ENCODE measurements at places on chromosomes 12 and 14.

GRCh38 chr12:62711631-62712241 lies 223.2 kb downstream of the PPM1H start:
- no peak for DNase-seq

GRCh38 chr14:92492258-92492657 lies 21.3 kb upstream of the RIN3 start:
- no peak for DNase-seq

DNA sequence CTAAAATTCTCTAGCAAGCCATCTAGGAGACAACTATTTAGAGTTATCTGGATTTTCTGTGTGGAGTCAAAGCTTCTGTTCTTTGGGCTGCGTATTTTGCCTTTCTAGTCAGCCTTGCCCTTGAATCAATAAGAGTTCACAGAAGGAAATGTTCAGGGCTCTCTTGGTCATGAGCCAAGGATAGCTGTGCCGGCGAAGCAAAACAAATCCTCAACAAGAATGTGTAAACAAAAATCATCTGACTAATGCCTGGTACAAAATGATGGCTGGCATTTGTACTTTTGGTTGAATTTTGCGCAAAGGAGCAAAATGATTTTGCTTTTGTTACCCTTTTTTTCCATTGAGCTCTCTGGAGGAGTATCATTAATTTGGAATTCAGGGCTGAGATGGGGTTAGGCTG lies 171.1 kb downstream of the DACT1 start:
- DNase-seq = no peak

DNA sequence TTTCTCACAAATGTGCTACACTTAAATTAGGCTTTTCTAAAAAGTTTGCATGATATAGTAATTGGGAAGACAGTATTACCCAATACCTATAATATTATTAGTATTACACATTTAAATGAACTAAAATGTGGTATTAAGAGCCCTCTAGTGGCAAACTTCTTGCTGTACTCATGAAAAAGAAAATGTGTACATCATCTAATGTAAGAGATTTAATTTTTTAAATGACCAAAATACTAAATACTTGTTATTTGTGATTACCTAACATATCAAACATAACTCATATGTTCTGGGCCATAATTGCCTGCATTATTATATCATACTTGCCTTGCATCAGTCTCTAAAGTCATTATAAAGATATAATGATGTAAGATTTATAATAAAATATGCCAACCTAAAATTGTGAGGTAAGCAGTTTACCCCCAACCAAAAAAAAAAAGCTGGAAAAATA lies 64.2 kb downstream of the DNAI7 start:
- DNase-seq = no peak

GRCh38 chr14:69354383-69355153 lies 43.5 kb downstream of the ERH start:
- no peak for DNase-seq

- no peak for DNase-seq
These were observed 17.9 kb downstream of the PROX2 start for GRCh38 chr14:74858022-74858421.

- DNase-seq = no peak
These were observed 892.9 kb downstream of the DIO2 start for GRCh38 chr14:79318371-79318770.

GRCh38 chr14:73795974-73796373 lies 55.7 kb upstream of the PTGR2 start:
- no peak for DNase-seq

GRCh38 chr12:125064492-125064891 lies 743 bp upstream of the AACS start:
- no peak for DNase-seq

GRCh38 chr12:32603858-32604257 lies 75.2 kb upstream of the DNM1L start:
- DNase-seq = no peak

- DNase-seq = no peak
These were observed 51.5 kb downstream of the DCAF5 start for GRCh38 chr14:69101331-69101826.

DNA sequence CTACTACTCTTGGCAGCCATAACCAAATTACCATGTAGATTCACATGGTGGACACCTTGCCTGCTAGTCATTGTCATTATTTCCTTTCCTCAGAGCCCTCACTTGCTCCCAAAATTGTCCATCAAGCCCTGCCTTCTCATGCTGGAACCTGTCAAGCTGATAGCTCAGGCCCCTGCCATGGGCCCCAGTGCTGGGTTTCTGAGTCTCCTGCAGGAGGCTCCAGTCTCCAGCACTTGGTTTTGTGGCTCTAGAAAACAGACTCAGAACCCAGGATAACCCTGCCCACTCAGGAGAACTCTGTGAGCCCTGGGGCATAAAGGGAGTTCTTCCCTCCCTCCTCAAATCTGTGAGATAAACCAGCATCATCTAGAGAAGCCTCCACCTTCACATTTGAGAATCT lies 10.8 kb downstream of the KRT71 start:
- DNase-seq = no peak

DNA sequence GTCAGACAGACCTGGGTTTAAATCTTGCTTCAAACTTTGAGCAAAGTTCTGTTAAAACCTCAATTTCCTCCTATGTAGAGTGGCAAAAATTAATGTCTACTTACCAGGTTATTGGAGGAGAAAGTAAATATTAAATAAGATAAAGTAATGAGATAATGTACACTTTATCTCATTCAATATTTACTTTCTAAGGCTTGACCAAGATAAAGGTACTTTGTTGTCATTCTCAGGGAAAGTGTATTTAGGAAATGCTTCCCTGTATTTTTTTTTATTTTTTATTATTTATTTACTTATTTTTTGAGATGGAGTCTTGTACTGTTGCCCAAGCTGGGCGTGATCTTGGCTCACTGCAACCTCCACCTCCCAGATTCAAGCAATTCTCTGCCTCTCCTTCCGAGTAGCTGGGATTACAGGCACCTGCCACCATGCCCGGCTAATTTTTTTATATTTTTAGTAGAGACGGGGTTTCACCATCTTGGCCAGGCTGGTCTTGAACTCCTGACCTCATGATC lies 4.7 kb downstream of the FAM161B start:
- no peak for DNase-seq

- DNase-seq = no peak
These were observed at the start of gene SLC5A8 for GRCh38 chr12:101209319-101210302. Gene SLC5A8 (minus strand): TSS chr12:101210238. CDS start chr12:101209848, 390 bp downstream.

GRCh38 chr12:8996682-8997405 lies 7.5 kb downstream of the KLRG1 start:
- no peak for DNase-seq

DNA sequence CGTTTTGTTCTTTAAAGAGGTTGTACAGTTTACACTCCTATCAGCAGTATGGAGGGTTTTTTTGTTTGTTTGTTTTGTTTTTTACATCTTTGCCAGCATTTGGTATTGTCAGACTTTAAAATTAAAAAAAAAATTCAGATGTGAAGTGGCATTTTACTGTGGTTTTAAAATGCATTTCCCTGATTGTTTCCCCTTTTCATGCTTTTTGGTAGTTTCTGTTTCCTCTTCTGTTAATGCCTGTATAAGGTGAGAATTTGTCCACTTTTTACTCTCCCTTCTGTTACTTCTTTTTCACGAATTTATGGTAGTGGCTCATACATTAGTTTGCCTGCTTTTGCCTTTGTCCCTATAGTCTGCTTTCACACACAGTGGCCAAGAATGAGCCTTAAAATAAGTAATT lies 36.6 kb downstream of the MNAT1 start:
- DNase-seq = no peak
